ENCODE measurements at places on chromosomes 5 and 9.

DNA sequence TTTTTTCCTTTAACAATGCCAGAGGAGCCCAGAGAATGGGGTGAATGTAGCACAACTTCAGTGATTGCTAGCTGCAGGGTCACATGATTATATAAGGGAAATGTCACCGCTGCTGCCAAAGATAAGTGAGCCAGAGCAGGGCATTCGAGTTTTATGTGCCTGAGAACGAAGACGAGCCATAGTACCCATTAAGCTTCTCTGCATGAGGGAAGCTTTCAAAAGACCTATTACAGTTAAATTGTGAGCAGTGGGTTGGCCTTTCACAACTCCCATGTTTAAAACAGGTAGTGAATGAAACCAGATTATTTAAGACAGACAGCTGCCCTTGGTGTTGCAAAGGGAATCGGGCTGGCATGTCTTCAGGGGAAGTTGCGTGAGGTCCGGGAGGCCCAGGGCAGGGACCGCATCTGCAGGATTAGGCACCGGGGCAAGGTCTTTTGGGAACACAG is 82.4 kb upstream of the TNFAIP8 start:
- no peak for DNase-seq

DNA sequence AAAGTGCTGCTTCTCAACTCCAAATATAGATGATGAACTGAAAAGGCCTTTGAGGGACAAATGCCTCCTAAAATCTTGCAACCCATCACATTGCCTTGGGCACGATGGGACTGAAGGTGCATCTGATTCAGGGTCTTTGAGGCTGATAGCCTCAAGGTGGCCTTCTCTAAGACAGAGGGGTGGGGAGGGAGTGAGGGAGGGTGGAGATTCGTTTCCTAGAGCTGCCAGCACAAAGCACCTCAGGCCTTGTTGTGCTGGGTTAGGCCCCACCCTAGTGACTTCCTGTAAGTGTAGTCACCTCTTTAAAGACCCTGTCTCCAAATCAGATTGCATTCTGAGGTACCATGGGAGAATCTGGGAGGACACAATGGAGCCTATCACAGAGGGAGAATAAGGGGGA is 57.1 kb downstream of the BARX1 start:
- no peak for DNase-seq

- peak; percentile 63 for DNase-seq
Measured at GRCh38 chr5:172758077-172758833, 12.7 kb downstream of the DUSP1 start.

GRCh38 chr5:151697452-151697851 is 10.7 kb upstream of the SPARC start:
- DNase-seq: no peak

DNA sequence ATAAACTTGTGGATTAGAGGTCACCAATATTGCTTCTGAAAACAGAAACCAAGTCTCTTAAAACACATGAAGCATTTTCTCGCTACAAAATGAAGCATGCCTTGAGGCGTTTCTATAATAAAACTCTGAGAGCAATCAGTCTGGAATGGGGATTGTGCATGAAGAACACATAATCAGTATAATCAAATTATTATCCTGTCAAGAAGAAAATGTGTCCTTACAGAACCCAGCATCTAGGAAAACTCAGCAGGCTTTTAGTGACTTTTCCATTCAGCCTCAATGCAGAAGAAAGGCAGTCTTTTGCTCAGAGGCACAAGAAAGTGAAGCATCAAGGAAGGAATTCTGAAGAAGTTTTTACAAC is 121.9 kb downstream of the CDH18 start:
- no peak for DNase-seq

- no peak for DNase-seq
Measured at GRCh38 chr9:21901546-21901945, 92.6 kb downstream of the CDKN2A start.

GRCh38 chr5:66113160-66113559 is 30.9 kb upstream of the SREK1 start:
- DNase-seq: no peak

DNA sequence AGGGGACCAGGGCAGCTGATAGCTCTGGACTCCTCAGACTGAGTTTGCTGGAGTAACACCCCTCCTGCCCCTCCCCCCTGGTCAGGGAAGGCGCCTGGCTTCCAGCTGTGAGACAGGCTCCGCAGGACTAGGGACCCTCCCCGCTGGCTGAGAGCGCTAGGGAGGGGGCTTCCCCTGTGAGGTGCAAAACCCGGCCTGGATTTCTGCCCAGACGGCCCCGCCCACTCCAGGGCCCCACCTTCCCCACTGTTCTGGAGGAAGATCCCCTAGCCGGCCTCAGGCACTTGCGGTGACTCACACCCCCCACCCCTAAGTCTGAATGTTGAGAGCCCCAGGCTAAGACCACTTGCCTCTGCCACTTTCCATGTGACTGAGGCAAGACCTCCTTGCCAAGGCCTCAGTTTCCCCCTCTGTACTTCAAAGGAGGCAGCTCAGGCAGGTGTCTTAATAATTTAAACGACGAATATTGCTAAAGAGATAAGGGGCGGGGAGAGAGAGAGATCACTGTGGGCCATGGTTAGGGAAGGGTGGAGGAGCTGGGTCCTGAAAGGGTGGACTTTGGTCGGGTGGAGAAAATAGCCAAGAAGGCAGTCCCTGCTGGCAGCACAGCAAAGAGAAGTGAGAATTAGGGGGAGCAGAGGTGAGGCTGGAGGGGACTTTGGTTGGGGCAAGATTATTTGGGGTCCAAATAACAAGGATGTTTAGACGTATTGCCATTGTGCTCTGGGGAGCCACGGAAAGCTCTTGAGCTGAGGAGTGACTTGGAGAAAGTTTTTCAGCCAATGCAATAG is 1.0 kb upstream of the DAB2IP start:
- no peak for DNase-seq

DNA sequence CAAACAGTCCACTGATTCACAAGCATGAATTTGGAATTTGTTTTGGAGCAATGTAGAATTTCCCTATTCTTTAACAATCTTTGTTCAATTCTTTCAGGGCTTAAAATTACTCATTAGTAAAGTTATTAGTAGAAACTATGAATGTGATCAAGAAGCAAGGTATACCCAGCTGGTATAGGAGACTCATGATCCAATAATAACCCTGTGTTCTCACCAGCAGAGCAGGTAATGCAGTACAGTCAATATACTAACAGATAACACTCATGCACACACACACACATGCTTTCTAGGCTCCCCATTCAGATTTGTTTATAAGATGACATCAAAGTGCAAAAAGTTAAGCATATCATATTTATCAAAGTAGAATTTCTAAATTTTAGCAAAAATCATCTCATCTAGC is 445.2 kb downstream of the ELAVL2 start:
- no peak for DNase-seq

DNA sequence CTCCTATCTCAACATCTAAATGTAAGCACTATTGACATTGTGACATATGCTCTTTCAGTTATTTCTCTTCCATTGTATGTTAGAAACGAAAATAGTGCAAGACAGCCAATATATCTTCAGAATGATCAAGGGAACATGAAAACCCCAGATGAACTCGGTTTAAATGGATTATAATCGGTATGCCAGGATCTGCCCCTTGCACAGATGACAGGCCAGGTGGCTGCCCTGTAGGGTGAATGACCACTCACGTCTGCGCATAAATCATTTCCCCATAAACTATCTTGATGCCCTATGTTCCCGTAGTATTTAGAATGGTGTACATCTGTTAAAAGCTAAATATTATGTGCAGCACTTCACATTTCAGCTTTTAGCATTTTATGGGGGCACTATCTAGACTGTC is 69.7 kb upstream of the RANBP3L start:
- DNase-seq: no peak

- DNase-seq: peak; percentile 4
Measured at GRCh38 chr5:77560677-77561263, 68.7 kb upstream of the WDR41 start.
